ENCODE measurements at places on chromosomes 12 and 14.
A peak's percentile ranks its signal among the peaks of the same experiment; 100 is the strongest.

GRCh38 chr12:116420227-116420880, 138.8 kb upstream of the MAP1LC3B2 start:
- DNase-seq, result no peak

DNA sequence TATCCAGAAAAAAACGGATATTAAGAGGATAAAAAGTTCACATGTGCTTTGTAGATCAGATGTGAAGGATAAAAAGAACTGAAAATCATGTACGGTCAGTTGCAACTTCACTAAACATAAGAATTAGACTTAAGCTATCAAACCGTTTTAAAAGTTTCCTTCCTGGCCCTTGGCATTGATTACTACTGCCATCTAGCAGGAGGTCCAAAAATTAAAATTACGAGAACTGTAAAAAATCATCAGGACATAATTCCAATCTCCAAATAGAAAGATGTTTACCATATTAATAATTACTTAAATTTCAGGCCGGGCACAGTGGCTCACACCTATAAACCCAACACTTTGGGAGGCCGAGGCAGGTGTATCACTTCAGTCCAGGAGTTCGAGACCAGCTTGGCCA, 7.9 kb downstream of the WDR89 start:
- DNase-seq, result no peak

DNA sequence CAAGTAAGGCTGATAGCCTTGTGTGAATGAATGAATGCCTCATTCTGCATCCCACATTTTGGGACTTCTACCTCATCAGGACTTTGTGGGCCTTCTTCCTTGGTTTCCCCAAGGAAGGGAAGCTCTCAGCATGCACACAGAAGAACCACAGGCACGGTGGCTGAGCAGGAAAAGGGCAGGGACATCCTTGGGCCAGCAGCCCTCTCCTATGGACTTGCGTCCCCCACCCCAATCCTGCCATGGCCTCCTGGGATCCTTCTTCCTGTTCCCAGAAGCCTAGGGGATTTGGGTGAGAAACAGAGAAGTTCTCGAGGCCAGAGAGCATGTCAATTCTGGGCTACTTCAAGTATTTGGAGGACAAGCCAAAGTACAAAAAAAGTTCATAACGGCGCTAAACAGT, 69.7 kb downstream of the LGMN start:
- no peak for DNase-seq

DNA sequence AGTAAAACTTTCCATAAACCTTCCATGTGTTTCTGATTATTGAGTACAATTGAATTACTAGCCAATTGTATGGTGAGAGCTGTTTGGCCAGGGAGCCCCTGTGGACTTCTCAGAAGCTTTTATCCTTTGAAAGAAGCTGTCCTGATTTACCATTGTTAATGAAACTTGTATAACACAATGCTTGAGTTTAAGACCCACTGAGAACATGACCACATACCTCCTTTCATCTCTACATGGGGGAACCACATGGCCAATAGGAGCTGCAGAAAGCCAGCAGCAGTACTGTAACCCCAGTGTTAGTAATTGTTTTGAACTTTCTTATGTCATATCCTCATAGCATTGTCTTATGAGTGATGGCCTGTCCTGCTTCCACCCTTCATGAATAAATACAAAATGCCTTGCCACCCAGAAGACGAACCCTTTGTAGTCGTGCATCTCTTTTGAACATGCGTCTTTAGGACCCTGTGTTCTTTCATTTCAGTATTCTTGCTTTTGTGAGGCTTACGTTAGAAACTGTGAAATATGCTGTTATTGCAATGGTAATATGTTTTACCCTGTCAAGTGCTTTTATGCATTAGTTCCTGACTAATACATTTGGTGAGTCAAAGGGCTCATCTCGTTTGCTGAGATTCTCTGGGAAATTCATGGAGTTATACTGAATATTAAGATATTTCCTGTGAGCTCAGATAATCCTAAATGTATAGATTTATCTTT, 815.7 kb downstream of the NRXN3 start:
- DNase-seq, result peak; percentile 7

DNA sequence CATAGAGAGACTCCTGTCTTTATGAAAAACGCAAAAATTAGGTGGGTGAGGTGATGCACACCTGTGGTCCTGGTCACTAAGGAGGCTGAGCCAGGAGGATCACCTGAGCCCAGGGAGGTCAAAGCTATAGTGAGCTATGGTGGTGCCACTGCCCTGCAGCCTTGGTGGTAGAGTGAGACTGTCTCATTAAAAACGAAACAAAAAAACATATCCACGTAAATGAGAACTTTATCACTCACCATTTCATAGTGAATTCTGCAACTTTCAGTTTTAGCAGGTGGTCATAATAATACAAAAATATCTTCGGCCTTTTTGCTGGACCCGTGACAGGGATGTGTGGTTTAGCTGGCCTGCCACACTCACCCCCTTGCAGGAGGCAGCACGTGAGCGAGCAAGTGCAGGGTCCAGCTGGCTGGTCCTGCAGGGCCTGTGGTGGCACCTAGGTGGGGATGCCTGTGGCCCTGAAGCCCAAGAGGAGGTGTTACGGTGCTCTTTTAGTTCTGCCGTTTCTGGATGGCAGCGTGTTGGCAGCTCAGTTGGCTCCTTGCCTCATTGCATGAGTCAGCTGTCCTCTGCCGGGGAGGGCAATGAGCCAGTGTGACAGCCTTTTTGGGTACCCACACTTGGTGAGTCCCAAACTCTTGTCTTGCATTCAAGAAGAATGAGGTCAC, 1330.7 kb upstream of the TMEM132C start:
- no peak for DNase-seq

DNA sequence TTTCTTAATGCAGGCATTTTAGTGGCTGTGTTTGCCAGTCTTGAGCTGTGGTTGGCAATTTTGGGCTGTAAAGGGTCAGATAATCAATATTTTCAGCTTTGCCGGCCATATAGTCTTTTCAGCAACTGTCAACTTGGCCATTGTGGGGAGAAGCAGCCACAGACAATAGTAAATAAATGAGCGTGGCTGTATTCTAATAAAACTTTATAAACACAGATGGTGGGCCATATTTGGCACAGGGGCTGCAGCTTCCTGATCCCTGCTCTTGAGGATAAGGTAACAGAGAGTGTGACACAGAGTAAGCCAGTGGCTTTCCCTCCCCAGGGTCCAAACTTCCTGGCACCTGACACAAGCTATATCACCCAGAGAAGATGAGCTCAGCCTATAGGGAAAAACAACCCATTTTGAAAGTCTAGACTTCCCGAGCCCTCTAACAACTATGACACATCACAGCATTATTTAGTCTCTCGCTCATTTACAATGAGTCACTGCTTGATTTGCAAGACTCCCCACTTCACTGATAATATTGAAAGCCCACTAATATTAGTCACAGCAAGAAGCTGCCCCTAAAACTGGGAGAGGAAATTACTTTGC, 163.1 kb upstream of the TMPO start:
- peak; percentile 97 for DNase-seq

GRCh38 chr12:79710707-79711483, 20.1 kb upstream of the PAWR start:
- DNase-seq, result no peak

DNA sequence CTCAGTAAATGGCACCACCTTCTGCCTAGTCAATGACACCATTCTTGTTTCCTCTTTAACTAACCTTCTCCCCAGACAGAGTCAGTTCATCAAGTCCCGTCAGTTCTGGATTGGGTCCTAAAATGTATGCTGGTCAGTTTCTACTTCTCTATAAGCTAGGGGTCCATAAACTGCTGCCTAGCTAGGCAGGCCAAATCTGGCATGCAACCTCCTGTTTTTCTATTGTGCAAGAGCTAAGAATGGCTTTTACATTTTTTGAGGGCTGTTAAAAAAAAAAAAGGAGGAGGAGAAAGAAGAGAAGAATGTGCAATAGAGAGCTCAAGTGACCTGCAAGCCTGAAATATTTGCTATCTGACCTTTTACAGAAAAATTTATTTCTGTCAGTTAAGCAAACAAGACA, 6.4 kb upstream of the TMED10 start:
- DNase-seq, result peak; percentile 81

DNA sequence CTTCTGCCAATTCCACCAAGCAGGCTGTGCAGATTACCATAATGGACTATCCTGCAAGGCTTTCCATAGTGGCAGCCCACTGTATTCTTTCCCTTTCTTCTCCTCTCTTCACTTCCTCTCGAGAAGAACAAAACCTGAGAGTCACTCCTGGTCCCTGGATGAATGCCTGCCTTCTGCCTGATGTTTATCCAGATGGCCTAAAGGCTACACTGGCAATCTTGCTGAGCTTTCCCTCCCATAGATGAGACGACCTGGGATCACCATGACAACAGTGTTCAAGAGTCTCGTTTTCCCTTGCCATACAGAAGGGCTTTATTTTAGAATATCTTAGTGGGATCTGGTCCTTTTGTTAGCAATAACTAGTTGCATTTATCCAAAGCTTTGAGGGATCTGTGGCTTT, 142.3 kb downstream of the RTN1 start:
- no peak for DNase-seq

DNA sequence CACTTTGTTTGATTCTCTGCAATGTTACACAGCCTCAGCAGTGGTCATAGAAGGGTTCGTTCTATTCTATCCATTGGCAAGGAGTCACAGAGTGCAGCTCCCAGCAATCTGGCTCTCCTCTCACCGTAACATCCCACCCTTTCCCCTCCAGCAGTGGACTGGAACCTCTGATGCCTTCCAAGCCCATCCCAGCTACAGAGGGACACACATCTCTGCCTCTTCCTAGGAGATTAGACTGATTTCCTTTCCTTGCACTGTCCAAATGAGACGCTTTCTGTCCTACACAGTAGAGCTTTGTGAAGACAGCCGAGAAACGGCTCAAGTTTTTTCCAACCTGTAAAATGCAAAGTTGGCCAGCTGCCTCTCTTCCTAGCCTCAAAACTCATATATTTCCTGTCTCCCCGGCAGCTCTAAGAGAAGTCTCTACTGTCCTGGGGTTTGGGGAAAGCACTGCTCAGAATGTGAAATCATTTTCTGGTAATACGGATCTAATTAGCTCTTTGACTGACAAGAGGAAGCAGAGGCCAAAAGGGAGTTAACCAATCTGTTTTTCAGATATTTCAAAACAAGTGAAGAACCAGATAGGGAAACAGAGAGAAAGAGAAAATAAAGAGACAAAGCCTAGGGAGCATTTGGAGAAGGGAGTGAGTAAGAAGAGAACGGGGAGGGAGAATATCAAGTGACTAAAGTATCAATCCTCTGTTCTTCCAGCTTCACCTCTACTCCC, 516 bp downstream of the NINJ2 start:
- peak; percentile 27 for DNase-seq

DNA sequence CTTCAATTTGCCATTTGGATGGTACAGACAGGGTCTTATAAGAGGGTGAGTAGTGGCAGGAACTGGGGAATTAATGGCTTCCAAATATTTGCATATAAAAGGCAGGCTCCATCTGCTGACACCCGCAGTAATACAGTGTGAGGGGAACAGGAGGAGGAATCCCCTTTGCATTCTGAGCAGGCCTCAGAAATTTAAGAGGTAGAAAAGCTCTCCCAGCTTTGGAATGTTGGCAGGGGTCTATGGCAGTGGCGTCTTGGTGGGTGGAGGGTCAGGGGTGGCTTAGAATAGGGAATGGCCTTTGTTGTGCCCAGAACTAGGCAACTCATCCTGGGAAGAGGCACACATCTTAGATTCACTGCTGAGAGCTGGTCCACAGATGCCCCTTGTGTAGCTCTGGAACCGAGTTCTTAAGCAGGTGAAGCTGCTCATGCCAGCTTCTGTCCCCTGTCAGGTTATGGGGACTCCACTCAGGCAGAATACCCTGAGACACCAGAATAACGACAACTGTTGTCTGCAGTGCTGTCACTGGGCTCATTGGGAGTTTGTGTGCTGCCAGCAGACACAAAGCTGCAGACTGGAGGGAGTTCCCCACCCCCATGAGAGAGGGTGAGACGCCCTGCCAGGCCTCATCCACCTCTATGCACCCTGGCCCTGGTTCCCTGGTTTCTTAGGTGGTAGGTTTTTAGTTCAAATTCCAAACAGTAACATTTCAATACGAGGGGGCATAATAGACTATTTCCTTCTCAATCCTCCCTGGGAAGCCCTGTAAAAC, 190.2 kb downstream of the MON2 start:
- no peak for DNase-seq

- DNase-seq, result no peak
Measured at GRCh38 chr12:122947352-122947792, 18.9 kb downstream of the ABCB9 start.

DNA sequence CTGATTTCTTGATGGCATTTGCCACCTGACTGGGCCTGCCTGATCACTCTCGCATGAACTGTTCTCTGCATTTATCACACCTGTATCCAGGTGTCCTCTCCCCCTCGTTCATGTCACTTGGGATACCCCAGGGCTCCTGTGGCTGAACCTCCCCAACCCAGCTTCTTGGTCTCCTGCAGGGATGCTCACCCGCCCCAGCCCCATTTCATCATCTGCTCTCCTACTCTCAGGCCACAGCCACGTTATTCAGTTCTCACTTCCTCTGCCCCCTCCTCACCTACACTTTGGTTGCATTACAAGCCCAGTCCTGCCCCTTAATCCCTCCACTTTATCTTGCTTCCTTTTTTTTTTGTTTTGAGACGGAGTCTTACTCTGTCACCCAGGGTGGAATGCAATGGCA, 35.5 kb downstream of the TMBIM6 start:
- no peak for DNase-seq

DNA sequence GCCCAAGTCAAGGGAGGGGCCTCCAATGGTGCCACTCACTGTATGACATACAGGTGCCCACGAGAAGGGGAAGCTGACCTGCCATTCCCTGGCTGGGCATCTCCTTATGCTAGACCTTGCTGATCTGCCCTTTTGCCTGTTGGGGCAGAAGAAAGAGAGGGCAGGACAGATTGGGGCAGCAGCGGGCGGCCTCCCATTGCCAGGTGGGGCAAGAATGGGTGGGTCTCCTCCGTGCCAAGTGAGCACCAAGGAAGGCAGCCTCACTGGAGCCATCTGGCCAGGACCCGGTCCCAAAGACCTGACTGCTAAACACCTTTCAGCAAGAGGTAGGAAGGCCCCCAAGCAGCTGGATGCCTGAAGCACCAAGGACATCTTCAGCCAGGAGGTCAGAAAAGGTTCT, 50.5 kb downstream of the PLEKHG3 start:
- no peak for DNase-seq

GRCh38 chr12:46389031-46389616, 16.6 kb upstream of the SLC38A2 start:
- peak; percentile 76 for DNase-seq

- peak; percentile 76 for DNase-seq
Measured at GRCh38 chr12:88638966-88639760, 58.9 kb upstream of the KITLG start.

DNA sequence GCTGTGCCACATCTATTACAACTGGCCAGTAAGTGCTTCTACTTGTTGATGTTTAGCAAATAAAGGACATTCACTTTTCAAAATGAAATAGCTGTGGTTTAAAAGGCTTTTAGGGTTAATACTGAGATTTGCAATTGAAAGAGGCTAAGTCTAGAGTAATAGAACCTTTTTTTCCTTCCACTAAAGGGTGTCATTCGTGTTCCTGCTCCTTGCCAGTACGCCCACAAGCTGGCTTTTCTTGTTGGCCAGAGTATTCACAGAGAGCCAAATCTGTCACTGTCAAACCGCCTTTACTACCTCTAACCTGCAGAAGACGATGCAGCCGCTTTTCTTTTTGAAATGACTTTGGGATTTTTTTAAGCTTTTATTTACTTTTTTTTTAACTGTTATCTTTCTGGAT, 33.6 kb downstream of the PIWIL1 start:
- no peak for DNase-seq
